ENCODE measurements at places on chromosomes 2 and 18. TPM values are rescaled to one million over a fixed set of nuclear protein-coding genes. Genes with fewer than 3 reads are reported as not detected.

DNA sequence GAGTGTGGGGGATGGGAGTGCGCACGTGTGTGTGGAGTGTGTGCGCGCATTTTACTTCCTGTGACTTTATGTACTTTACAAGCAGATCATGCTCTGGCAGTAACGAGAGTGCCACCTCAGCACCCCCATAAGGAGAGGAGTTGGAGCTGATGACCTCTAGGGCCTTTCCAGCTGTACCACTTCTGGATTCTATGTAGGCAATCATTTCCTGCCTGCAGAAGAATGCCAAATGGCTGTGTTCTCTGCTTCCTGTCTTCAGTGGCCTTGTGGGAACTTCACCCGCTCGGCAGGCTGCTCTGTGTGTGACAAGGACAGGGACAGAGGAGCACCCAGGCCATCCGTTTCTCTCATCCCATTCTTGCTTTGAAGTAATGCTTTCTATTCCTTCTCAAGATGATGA, 22.8 kb upstream of the ZNF385B start:
- DNase-seq: no peak

- no peak for DNase-seq
These were observed 60.9 kb downstream of the RFTN2 start for GRCh38 chr2:197614532-197614931.

GRCh38 chr18:11886577-11887110, 21.5 kb downstream of the MPPE1 start:
- DNase-seq: no peak

- DNase-seq: no peak
These were observed 235.9 kb downstream of the KLHL29 start for GRCh38 chr2:23620841-23621341.

- DNase-seq: peak; percentile 61
These were observed 22.7 kb downstream of the TMEM87B start for GRCh38 chr2:112077814-112078213.

UGT1A4 gene
- total RNA-seq: 0.10 TPM

GRCh38 chr2:28507796-28508764, 12.2 kb downstream of the PLB1 start:
- DNase-seq: peak; percentile 95

EGR4 gene
- not detected for total RNA-seq

ITGAV gene
- total RNA-seq: 155 TPM

DNA sequence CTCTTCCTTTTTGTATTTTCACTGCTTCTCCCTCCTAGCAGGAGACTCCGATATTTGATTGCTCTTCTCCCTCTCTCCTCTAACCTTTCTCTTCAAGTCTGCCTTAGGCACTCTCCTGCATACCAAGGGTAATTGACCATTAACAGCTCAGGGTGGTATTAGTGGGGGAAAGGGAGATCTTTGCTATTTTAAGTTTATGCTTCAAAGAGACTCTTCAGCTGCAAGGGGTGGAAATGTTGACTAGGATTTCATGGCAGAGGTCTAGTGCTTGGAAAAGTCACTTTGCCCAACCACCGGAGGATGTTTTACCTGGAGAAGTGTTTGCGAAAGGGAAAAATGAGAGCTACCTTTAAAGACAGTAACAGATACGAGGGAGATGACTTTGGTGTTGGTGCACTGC, 453.7 kb downstream of the SLC4A3 start:
- DNase-seq: no peak

TGFA gene
- total RNA-seq: 116 TPM

- no peak for DNase-seq
These were observed 16.4 kb upstream of the RPRD1A start for GRCh38 chr18:36083729-36084128.

GRCh38 chr2:143300536-143300935, 171.3 kb downstream of the ARHGAP15 start:
- no peak for DNase-seq

ANKZF1 gene
- 45.6 TPM for total RNA-seq

CTLA4 gene
- not detected for total RNA-seq

GRCh38 chr2:3759331-3759730, 56.0 kb downstream of the DCDC2C start:
- no peak for DNase-seq

DNA sequence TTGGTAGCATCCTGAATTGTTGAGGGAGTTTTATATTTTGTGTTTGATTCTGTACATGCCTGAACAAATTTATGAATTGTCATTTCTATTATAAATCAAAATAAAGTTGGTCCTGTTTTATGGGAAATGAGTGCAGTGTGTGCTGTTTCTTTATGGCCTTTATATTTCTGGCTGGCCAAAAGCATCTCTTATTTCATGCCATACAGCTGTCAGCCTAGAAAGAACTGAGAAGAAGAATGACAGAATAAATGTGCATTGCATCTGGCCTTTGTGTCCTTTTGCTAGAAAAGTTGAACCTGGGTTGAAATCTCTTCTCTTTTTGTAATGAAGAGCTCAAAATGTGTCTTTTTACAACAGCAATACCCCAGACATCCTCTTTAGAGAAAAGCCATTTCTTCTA, 474.7 kb upstream of the LRATD1 start:
- DNase-seq: no peak

DNA sequence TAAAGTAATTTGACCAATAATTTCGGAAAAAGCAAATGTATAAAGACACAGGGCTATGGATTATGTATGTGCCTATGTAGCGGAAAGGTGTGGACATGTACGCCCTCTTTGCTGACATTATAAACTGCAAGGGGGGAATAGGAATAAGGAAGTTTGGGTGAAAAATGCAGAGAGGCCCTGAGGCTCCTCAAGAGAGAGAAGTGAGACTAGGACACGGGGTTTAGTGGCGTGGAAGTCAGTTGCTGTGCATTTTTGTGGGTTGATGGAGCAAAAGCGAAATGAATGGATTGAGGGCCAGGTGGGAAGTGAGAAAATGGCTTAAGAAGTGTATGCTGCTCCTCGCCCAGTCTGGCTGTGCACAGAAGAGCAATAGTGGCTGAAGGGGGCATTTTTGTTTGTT, 96.2 kb upstream of the B3GNT7 start:
- DNase-seq: no peak

MDH1B gene
- total RNA-seq: 5.2 TPM

GRCh38 chr2:134137182-134137611, 116.7 kb upstream of the MGAT5 start:
- DNase-seq: no peak

DNA sequence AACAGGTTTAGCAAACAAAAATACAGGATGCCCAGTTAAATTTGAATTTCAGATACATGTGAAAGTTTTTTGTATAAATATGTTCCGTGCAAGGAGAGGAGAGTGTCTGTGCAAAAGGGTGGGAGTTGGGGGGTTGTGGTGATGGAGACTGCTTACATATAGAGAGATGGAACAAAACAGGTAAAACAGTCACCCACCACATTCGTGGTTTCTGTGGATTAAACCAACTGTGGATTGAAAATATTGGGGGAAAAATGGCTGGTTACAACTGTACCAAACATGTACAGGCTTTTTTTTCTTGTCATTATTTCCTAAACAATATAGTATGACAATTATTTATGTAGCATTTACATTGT, 245.7 kb downstream of the TNS1 start:
- no peak for DNase-seq

ABCG5 gene
- 0.14 TPM for total RNA-seq

Measured in Caki2 (cell line).